ENCODE measurements at places on chromosomes 6 and 20.

DNA sequence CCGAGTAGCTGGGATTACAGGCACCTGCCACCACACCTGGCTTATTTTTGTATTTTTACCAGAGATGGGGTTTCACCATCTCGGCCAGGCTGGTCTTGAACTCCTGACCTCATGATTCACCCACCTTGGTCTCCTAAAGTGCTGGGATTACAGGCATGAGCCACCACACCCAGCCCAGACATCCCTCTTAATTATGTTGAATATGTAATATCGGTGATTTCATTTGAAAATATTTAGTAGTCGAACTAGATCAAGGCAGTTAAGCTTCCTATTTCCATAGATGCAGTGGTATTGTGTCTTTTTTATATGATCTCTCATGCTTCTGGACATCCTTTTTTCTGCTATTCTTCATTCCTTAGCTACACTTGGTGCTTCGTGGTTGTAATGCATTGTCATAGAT is 29.7 kb downstream of the ESR1 start:
- no peak for DNase-seq

- DNase-seq, result no peak
Observed at GRCh38 chr6:131524695-131525336, 48.2 kb upstream of the ARG1 start.

- DNase-seq, result no peak
Observed at GRCh38 chr6:5766260-5766659, 240.5 kb downstream of the NRN1 start.

GRCh38 chr20:19789009-19789408 is 31.0 kb downstream of the RIN2 start:
- no peak for DNase-seq

DNA sequence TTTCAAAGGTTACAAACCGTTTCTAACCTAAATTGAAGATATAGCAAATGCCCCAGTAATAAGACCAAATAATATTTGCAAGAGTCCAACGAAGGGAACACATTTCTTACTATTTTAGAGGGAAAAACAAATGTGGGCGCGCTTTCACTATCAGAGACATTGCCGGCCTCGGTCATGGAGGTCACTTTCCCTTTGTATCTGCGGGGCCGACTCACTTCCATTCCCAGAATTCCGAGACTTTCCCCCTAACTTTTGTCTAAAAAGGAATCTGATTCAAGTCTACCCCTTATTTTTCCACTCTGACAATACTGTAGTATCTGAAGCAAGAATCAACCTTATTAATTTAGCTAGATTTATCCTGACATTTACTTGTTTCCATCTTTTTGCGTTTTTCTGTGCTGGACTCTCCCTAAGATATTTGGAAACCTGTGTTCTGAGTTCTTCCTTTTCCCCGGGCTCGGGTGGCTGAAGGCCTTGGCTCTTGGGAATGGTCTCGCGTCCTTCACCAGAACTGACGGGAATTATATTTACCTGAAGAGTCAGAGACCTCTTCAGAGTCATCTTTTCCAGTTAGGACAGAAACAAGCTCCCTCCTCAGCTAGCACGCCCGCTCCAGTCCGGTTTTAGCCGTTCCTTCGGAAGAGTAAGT is 71.8 kb upstream of the ZNF184 start:
- DNase-seq, result no peak

DNA sequence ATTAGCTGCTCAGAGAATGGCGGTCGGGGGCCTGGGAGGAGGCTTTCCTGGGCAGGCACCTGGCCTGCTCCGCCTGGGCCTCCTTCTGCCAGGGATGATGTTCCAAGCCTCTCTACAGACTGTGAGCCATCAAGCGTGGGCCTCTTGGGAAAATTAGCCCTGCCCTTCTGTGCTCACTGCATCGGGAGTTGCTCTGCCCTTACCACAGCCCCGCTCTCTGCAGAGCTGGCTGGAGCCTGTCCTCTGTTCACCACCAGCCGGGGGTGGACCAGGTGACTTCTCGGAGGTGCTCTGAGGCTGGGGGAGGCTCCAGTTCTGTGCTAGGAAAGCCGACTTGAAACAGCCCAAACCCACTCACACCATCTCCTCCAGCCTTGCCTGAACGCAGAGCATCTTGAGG is 24.2 kb downstream of the MDGA1 start:
- DNase-seq, result no peak

Measured in stimulated activated CD8-positive, alpha-beta memory T cell treated with anti-CD3 and anti-CD28 coated beads, Interleukin-15, amount 100 ng/mL, for 24 hours (primary cell).